Cardiac septum (tissue), 1 donor: ENCODE measurements at places on chromosomes 2 and 18. TPM values are rescaled to one million over a fixed set of nuclear protein-coding genes. Genes with fewer than 3 reads are reported as not detected.

DNA sequence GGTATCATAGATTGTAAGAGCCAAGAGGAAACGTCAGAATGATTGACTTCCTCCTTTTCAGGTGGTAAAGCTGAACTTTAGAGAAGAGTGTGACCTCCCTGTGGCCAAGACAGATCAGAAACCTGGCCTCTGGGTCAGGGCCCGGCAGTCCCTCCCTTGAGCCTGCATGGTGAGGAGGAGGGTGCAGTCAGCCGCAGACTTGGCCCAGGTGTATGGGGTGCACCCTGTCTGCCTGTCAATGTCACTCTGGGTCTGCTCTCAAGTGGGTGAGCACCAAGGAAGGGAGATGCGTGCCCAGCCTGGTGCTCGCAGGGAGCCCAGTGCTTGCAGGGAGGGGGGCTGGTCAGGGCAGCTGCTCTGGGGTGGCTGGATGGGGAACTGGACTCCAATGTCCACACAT is 134.4 kb upstream of the SNTG2 start:
- no peak for DNase-seq

DNA sequence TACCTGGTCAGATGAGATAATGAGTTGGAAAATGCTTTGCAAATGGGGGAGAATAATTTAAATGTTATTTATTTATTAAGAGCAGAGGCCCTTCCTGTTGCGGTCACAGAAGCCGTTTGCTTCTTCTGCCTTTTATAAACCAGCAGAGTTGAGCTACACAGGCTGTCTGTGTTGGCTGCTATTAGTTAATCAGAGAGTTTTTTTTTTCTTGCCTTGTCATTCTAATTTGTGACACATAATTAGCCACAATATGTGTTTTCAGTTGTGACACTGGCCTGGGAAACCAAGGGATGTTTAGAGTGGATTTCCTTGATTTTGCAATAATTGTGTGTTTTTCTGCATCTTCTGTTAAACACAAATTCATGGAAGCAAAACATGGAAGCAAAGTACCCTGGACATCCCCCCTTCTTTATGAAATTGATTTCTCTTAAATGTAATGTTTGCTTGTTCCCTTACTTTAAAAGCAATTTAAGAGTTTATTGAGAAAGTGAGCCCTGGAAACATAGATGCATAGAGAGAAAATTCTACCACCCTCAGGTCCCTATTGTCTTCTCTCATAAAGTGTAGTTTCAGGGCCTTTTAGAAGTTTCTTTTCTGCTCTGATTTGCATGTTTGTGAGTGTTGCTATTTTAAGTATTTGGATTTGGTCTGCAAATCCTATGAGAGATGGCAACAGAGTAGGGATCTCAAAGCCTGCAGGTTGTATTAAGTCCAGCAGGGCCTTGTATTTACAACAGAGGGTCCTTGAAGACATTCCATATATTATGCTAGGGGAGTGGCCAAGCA is 22.8 kb upstream of the IL37 start:
- DNase-seq: no peak

DNA sequence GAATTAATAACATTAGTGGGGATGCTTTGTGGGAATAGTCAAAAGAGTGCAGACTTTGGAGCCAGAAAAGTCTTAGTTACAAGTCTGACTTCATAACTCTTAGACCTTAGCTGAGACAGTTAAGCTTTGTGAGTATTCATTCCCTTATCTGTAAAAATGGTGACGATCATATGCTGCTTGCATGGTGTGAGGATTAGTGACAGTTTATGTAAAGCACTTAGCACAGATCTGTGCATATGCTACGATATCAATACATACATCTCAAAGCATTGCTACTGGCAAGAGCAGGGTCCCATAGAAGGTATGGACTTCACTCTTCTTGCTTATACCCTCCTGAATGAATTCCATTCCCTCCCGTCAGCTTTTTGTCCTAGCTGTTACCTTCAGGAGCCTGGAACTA is 56.7 kb upstream of the LYPD6B start:
- no peak for DNase-seq

- no peak for DNase-seq
Observed at GRCh38 chr2:102632380-102633175, 13.2 kb downstream of the SLC9A2 start.

- DNase-seq: peak; percentile 79
Observed at GRCh38 chr2:121529439-121530211, 1.1 kb upstream of the RNU4ATAC start.

DNA sequence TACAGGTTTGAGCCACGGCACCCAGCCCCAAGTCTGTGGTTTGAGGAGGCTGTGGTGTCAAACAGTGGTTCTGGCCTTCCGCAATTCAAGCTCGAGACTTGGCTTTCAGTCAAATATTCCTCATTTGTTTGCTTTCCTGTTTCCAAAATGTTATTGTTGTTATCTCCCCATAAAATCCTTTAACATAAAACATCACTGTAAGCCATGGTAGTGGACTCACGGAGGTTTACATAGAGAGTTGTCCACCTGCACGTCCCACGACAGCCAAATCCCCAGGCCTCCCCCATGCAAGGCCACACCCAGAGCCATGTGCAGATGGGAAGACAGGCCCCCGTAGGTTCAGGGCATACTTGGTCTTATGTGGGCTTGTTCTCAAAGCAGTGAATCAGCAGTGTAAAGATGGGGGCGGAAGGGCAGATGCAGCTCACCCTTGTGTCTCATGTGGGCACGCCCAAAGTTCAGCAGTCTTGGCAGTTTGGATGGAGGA is 18.9 kb upstream of the ST3GAL5 start:
- no peak for DNase-seq

DNA sequence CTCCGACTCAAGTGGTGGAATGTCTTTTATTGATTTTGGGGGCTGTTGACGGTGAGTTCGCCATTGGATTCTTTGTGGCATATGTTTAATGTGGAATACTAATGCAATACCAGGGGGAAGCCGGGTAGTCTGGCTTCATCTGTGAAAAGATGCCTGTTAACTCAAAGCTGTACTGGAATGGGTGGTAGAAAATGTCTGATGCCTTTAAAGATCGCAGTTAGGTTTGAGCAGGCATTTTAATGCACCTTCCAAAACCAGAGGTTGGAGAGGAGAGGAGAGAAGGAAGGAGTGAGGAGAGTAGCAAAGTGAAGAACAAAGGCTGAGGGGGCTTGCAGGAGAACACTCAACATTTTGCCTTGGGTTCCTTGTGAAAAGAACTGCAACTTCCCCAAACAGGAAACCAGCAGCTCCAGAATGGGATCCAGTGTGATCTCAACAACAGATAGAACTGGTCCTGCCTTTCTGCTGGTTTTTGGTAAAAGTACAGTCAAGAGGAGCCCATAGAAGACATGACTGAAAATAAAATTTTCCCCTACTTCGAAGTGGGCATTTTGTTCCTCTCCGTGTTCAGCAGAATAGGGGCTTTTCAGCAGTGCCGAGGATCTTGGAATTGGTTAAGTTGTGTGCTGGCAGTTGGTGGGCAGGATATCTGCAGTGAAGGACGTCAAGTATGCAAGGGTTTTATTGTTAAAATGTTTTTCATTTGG is 1.5 kb downstream of the ZNF532 start:
- no peak for DNase-seq

GRCh38 chr18:46502444-46502843 is 154.6 kb downstream of the LOXHD1 start:
- DNase-seq: no peak

- DNase-seq: no peak
Observed at GRCh38 chr2:144582651-144583380, 62.9 kb upstream of the ZEB2 start.

Gene LIMS3
- 6.4 TPM for total RNA-seq

Gene NTSR2
- not detected for total RNA-seq

Gene SIX3
- total RNA-seq: not detected

Gene VAMP5
- 27.9 TPM for total RNA-seq

Gene TFCP2L1
- total RNA-seq: 0.03 TPM
